ENCODE measurements at places on chromosomes 1 and 21.

- no peak for DNase-seq
These were observed 50.3 kb downstream of the LEPR start for GRCh38 chr1:65470766-65471165.

GRCh38 chr1:26733982-26734381 lies 38.2 kb downstream of the ARID1A start:
- no peak for DNase-seq

DNA sequence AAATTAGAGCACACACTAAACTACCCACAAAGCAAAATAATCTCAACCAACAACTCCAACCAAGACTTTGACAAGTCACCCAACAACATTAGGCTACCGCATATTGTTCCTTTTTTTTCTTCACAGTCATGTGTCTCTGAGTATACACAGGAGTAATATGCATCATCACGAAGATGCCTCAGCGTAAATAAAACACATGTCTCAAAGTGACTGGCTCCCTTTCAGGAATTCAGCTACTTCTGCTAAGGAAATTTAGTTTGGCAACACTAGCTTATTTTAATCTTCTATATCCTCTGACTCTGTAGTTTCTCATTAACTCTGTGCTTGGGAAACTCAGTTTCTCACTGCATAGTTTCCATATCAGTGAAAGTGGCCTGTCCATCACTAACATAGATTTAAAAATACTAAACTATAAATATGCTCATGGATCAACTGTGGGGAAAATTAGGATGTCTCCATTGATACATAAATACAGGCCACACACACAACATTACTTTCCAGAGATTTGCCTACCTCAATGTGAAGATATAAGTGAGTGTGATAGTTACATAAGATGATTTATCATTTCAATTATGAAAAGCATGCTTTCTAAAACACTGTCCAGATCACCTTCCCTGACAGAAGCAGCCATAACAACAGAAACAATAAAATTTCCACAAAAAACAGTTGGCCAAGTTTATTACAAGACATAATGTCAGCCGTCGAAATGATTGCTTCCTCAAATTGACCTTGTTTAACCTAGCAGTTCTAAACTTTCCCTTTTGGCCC lies 113.2 kb downstream of the PTGER3 start:
- DNase-seq, result no peak

DNA sequence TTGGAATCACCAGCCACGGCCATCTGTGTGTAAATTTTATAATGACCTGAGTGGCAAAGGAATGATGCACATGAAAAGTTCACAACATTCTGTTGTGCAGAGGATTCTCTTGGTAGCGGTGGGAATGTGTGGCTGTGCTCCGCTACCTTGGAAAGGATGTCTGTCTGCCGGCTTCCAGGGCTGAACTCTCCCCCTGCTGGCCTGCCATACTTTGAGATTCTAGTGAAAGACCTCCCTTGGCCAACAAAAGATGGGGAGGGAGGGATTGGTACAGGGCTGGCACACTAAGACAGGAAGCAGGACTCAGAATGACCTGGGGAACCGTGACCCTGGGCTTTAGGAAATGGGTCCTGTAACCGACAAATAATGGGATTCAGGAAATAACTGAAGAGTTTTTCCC lies 194.5 kb upstream of the PLD5 start:
- no peak for DNase-seq

- DNase-seq, result no peak
These were observed 4.9 kb downstream of the TNFRSF25 start for GRCh38 chr1:6461051-6461530.

DNA sequence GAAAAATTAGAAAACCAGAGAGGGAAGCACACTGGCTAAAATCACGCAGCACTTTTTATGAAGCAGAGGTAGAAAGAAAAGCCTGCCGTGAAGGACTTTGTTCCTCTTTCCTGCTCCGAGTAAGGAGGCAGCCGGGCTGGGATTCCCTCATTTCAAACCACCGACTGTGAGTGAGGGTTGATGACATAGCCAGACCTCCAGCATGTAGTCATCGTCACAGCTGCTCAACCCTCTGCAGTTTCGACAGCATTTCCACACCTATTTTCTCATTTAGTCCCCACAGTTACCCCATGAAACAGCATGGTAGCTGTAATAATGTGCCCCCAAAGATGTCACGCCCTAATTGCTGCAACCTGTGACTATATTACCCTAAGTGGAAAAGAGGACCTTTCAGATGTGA lies 35.3 kb downstream of the FCRL5 start:
- DNase-seq, result no peak

GRCh38 chr21:28473530-28474220 lies 519.0 kb downstream of the LTN1 start:
- DNase-seq, result no peak

DNA sequence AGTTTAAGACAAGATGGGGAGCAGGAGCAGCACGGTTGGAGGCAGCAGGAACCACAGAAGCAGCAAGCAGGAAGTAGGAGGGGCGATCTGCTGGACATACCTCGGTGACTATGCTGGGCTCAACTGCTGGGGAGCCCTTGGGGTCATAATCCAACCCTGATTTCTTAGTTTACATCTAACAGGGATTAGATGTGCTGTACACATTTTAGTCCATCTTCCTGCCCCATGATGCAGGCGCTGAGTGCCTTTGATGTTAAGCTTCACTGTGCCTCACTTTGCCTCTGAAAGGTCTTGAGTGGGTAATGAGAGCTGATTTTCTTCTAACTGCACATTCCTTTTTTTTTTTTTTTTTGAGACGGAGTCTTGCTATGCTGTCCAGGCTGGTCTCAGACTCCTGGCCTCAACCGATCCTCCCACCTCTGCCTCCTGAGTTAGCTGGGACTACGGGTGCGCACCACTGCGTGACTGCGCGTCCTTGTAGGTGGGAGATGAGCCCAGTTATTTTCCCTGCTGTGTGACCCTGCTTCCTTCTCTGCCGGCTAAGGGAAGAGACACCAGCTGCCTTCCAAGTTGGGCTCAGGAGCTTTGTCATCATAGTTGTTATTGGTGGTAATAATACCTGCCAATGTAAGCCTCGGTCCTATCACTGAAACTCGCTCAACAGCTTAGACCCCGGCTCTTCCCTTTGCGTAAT lies 1.1 kb upstream of the RCAN3 start:
- DNase-seq, result no peak

GRCh38 chr1:151860504-151861187 lies 7.1 kb upstream of the THEM5 start:
- no peak for DNase-seq

DNA sequence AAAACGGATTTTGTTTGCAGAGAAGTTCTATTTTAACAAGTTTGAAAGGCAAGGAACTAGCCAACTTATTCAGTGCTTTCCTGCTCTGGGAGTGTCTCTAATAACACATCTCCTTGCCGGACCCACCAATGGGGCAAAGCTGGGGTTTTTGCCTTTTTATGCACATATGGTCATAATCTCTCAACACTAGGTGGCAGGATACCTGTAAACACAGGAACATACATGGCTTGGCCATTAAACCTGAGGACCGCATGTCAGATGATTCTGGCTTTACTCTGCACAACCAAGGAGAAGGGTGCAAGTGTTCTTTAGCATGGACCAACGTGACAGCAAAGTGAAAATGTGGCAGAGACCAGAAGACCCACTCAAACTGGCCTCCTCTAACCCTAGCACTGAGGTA lies 4.9 kb downstream of the TMEM9 start:
- DNase-seq, result no peak

DNA sequence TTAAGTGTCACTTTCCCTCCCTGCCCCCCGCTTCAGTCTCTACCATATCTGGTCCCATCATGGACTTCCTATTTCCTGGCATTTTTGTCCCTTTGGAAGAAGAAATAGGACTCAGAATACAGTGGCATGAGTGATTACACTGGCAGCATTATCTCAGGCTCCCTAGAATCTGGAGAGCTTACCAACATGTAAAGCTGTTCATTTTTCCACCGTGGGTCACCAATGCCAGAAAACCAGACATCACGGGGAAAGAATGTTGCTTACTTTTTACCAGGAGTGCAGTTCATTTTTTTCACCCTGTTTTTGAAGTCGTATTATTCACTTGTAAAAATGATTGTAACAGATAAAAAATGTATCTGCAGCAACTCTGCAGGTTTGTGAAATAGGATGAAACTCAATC lies 44.8 kb downstream of the BACH1 start:
- no peak for DNase-seq

Measured in stimulated activated CD4-positive, alpha-beta T cell treated with anti-CD3 and anti-CD28 coated beads, Interleukin-1b, Interleukin-23, amount 100 ng/mL, for 1 hour (primary cell).